ENCODE measurements at places on chromosomes 7 and 10.
A peak's percentile ranks its signal among the peaks of the same experiment; 100 is the strongest.

DNA sequence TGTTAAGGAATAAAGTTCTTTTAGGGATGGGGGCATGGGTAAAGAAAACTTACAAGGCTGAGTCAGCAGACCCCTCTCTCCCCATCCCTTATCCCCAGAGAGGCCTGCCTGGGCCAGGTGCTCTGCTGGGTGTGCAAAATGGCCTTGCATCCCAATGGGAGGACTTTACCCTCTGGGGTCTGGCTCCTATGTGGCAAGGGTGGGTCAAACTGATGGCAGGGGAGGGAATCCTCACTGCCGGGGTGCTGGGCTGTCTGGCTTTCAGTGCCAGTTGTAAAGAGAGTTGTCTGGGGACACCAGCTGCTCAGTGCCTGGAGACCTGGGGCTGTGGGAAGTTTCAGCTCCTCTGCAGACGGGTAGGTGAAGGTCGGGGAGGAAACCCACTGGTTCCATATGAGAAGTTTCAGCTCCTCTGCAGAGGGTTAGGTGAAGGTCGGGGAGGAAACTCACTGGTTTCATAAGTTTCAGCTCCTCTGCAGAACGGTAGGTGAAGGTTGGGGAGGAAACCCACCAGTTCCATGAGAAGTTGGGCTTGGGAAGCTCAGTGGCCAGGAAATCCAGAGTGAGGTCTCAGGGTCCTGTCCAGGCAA is 127.2 kb upstream of the PODXL start:
- DNase-seq: no peak

GRCh38 chr7:112149734-112150133 is 56.5 kb downstream of the DOCK4 start:
- no peak for DNase-seq

GRCh38 chr7:99392659-99393354 is 15.6 kb downstream of the PDAP1 start:
- peak; percentile 73 for DNase-seq

GRCh38 chr10:4868357-4868657 is 42.3 kb downstream of the AKR1E2 start:
- DNase-seq: no peak

DNA sequence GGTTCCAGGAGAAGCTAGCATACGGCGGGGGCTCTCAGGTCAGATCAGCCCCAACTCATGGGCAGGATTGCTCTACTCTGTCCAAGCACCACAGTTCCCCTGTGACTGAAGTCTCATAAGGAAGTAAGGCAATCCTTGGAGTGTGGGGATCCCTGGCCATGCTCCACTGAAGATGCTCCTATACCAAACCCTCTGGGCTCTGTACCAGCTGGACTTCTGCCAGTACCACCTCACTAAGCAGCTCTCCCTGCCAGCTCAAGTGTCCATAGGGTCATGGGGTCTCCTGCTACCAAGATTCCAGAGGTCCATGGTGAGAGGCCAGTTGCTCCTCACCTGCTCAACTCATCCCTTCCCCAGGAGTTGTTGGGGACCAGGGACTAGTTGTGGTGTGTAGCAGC is 355.7 kb upstream of the STEAP1 start:
- no peak for DNase-seq

DNA sequence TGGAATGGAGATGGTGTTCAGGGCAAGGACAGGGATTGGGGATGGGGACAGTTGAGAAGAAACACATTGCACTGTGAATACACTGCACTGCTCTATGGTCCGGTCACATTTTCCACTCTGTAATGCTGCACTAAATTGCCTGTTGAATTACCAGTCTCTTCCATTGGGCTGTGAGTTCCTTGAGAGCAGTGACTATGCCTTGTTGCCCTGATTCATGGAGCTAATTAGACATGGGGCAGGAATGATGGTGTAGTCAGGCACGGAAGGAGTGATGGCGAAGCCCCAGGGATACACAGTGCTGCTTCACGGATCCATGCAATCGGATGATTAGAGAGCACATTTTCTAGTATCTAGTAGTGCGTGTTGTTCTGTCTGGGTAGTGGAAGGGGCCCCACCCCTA is 25.4 kb upstream of the GPAM start:
- DNase-seq: peak; percentile 37

- DNase-seq: no peak
Measured at GRCh38 chr10:13998163-13998835, 332.4 kb downstream of the FRMD4A start.

DNA sequence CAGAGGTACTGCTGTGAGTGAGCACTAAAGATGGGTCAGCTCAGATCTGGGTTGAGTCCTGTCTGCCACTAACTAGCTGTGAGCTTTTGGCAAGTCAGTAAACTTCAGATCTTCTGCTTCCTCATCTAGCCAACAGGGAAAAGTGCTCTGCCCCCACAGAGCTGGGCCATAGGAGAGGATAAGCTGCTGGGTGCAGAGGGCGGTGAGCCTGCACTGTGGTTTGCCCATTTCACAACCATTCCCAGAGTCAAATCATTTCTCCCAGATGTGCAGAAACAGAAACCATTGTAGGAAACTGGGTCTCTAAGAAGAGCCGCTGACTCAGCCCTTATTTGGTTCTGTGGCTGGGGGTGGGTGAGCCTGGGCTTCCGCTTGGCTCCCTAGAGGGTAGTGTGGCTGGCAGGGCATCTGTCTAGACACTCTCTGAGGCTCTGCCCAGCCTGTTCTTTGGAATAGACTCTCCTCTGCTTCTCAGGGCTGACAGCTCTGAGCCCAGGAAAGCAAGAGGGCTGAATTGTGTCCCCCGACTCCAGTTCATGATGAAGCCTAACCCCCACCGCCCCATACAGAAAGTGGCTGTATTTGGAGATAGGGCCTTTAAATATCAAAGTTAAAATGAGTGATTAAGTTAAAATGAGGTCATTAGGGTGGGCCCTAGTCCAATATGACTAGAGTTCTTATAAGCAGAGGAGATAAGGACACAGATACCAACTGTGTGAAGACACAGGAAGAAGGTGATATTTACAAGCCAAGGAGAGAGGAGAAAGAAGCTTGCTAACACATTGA is 29.5 kb upstream of the ARHGAP22 start:
- DNase-seq: peak; percentile 68

- no peak for DNase-seq
Measured at GRCh38 chr10:127997937-127998336, 91.0 kb downstream of the PTPRE start.

DNA sequence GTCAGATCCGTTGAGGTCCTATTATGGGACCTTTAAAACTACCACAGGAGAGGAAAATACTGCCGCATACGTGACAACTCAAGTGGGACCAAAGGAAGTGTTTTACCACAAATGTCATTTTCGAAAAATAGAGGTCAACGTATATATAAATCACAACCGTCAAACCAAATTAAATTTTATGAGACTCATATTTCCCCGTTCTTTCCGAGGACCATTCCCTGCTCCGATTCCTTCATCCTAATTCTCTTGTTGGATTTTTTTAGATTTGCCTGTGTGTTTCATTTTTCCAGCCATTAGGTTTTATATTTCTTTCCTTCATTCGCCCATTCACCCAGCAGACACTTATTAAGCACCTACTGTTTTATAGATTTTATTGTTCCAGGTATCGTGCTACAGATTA is 583.9 kb upstream of the FOXK1 start:
- DNase-seq: no peak

DNA sequence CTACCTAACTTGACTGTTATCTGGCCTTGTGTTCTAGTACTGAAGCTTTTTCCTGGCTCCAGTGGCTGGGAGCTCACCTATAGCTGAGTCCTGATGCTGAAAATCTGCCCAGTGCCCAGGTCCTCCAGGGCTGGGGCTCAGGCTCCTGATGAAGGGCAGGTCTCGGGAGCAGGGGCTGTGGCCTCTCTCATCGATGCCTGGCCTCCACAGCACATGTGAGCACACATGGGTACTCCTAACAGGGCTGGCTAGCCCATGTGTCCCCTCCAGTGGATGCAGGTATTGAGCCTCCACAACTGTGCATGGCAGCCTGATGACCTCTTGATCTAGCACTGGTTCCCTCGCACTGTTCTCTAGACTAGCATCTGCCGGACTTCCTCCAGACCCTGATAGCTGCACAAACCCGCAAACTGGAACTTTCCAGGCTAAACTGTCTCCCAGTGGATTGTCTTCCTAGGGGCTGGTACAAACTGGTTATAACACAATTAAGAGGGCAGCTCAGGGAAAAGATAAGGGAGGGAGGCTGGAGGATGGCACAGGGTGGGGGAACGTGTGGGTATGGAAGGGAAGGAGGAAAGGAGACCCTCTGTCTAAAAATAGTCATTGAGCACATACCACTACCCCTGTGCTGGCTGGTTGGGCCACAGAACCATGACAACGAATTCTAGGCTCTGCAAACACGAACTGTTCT is 35.1 kb downstream of the PLAC9 start:
- no peak for DNase-seq

DNA sequence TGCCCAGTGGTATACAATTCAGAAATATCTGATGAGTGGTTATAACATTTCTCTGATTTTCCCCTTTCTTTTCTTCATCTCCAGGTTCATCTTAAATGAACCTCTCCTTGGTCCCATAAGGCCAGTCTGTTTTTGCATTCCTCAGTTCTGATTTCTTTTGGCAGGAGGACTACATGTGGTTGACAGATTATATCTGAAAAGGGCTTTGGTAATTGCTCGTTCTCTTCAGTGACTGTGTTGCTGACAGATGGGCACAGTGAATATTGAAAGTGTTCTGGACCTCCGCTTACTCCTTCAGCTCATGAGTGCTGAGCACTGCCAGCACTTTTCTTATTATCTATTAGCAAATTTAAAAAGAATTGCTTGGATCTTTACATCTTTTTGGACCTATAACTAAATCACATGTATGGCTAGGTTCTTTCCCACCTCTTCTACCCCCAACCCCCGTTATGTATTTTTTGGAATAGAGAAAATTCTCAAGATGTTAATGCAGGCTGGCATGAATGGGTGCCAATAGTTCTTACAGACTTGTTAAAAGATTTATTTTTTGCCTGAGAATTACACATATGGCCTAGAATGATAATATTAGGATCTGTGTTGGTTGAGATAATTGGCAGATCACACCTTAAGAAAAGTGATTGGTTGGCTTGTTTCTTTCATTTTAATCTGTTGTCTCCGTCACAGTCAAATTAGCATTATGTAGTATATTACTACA is 323.0 kb downstream of the EXOC4 start:
- no peak for DNase-seq

- peak; percentile 75 for DNase-seq
Measured at GRCh38 chr10:114477285-114477684, 73.0 kb upstream of the AFAP1L2 start.

GRCh38 chr7:153301936-153302335 is 542.4 kb downstream of the ACTR3B start:
- no peak for DNase-seq

DNA sequence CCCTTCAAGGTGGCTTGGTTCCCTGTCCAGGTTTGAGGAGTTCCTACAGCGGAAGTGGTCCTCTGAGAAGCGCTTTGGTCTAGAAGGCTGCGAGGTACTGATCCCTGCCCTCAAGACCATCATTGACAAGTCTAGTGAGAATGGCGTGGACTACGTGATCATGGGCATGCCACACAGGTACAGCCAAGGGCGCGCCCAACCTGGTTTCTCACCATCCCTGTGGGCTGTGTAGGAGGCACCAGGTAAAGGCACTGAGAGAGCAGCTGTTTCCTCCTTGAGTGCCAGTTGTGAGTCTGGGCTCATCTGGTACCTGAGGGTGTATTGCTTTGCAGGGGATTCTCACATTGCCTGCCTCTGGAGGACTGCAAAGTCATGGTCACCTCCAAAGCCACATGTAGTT is 68.0 kb downstream of the OGDH start:
- DNase-seq: no peak

DNA sequence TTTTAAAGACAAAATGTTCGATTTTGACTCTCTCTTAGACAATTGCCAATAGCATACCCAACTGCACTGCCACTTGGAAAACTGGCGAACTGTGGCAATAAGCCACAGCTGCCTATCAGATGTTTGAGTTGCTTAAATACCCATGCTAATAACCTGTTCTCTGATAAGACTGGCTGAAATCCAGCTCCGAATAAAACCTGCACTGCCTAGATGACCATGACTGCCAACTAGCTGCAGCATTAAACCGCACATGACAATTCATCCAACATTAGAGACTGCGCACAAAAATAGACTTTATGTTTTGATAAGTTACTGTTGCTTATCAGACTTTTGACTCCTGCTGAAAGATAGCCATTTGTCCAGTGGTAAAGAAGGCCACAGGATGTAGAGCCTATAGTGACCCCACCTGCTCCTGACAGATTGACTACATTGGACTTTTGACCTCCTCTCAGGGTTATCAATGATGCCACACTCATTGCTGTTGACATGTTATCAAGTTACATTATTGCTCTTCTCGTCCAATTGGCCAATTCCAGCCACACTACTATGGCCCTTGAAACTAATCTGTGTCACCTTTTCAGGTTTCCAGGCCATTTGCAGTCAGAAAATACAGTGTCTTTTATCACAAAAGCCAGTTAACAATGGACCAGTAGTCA is 299.0 kb downstream of the HGF start:
- no peak for DNase-seq

GRCh38 chr10:125159932-125160855 is at the start of gene CTBP2:
TSS of gene CTBP2 (minus strand) at chr10:125160563.
- peak; percentile 87 for DNase-seq

DNA sequence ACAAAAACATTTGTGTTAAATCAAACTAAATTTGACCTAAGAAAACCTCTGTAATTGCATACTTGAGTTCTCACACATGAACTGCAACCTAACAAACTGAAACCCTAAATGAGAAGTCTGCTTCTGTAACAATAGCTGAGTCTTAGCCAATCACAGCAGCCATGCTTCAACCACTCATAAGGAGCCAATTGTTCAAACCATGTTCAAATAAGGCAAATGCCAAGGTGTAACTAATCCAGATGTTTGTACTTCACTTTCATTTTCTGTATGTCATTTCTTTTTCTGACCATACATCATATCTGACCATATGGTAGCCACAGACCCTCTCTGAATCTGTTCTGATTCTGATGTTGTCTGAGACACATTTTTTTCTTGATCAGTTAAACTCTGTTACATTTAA is 47.5 kb upstream of the ANTXRL start:
- DNase-seq: no peak

DNA sequence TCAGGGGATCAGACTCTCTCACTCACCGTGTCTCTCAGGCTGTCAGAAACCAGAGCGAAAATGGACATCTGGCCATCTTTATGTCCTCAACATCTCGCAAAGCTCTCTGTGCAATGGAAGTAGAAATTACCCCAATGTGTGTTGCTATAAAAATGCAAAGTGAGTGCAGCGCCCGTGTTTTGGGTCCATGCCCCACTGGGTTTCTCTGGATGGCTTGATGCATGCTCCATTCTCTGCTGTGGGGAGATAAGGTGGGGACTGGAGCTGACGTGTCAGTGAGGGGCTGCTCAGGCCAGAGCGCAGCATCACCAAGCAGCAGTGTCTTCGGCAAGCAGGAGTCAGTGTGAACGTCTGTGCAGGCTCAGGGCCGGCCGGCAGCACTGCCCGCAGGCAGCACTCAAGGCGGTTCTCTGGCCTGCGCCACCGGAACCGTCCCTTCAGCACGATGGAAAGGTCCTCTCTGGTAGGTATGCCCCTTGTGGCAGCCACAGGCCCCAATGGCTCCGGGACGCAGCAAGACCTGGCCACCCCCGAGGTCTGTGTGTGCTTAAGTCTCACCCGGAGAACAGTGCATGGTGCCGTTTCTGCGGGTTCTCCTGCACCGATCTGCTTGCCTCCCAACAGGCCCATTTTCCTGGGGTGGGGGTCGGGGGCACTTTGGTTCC is 30.2 kb downstream of the WDR86 start:
- DNase-seq: no peak

Measured in left hindlimb (tissue), 1 donor.